ENCODE measurements at places on chromosomes 12 and 14.
A peak's percentile ranks its signal among the peaks of the same experiment; 100 is the strongest.

- DNase-seq = no peak
These were observed 12.2 kb downstream of the ACTN1 start for GRCh38 chr14:68966872-68967301.

- peak; percentile 72 for DNase-seq
These were observed 149.3 kb downstream of the CALM1 start for GRCh38 chr14:90545966-90546751.

DNA sequence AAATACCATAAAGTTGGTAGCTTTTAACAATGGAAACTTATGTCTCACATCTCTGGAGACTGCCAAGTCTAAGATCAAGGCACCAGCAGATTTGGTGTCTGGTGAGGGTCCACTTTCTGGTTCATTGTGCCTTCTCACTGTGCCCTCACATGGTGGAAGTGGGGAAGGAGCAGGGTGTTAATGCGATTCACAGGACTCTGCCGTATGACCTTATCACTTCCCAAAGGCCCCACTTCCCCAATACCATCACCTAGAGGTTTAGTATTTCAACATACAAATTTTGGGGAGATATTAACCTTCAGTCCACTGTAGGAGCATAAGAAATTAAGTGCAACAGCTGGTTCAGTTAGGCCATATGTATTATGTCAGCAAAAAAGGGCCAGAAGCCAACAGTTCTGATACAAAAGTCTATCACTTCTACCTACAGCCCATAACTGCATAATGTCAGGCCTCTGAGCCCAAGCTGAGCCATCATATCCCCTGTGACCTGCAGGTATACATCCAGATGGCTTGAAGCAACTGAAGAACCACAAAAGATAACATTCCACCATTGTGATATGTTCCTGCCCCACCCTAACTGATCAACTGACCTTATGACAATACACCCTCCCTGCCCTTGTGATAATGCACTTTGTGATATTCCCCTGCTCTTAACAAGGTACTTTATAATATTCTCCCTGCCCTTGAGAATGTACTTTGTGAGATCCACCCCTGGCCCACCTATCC is 24.7 kb downstream of the DDHD1 start:
- no peak for DNase-seq

DNA sequence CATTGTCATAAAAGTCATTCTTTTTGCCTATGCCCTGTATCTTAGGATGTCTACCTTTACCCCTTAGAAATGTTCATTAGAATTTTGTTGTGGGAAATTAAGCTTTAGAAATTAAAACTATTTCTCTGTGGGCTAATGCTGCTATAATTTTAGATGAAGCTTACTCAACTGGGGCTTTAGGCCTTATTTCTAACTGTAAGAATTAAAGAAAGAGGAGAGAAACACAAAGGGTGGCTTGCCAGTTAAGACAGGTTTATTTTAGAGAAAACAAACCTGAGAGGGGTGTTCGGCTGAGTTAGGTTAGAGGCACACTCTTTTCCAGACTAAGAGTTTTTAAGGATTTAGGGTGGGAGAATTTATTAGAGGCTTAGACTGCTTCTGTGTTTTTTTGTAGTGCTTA is 6.4 kb downstream of the TRIP11 start:
- DNase-seq = no peak

DNA sequence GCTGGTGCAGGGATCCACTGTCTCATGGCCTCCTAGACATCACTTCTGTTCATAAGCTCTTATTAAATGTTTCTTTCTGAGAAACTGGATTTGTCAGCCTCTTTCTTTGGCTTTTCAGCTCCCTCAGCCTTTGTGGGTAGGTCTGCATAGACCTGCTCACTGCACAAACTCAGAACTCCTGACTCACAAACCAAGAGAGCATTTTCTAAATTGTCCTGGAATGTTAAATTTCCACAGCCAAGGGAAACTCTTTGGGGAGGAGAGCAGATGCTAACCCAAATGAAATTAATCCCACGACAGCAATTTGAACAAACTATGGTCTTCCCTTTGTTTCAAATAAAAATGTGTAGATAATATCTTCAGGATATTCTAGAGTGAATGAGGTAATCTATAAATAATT is 19.5 kb upstream of the CERS5 start:
- DNase-seq = no peak

GRCh38 chr14:97695456-97695981 is 898.3 kb downstream of the VRK1 start:
- no peak for DNase-seq

- no peak for DNase-seq
These were observed 48.7 kb downstream of the SPTB start for GRCh38 chr14:64830961-64831360.

DNA sequence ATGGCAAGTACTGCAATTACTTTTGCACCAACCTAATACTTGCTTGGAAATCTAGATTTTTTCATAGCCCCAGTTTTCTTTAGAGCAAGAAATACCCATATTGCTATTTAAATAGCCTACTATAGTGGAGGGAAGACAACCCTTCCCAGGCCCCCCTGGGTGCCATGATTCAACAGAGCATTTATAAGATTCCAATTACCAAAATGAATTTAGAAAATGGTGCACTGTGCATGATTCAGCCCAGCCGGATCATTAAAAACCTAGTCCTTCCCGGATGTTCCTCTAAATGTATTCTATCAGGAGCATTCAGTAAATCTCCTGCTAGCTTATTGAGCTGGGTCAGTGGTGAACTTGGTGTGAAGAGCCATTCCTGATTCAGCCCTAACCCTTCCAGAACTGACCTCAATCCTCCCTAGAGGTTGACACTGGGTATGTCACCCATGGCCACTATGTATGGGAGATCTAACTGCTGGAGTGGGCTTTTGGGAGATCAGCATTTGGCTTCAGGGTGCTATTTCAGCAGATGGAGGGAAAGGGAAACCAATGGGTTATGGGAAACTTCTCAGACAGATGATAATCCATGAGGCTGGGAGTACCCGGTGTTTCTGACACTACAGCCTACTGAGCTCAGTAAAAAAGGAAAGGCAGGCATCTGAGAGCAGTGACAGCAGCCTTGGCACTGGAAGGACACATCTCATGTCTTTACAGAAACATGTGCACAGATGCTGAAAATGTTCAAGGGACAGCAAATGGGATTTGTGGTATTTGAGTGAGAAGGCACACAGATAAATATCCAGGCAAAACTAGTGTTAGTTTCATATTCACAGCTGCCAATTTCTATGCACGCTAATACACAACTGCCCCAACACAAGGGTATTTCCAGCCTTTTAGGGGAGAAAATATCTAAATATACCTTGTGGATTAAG is 258.9 kb downstream of the DPF3 start:
- no peak for DNase-seq

- DNase-seq = peak; percentile 38
These were observed 106.2 kb downstream of the UNC79 start for GRCh38 chr14:93536945-93537344.

Measured in H7 (cell line).